ENCODE measurements at places on chromosomes 2 and 18.

- peak; percentile 13 for DNase-seq
These were observed 31.2 kb downstream of the SMAD2 start for GRCh38 chr18:47899107-47899840.

GRCh38 chr2:170886386-170886785 is 42.7 kb upstream of the GORASP2 start:
- no peak for DNase-seq

DNA sequence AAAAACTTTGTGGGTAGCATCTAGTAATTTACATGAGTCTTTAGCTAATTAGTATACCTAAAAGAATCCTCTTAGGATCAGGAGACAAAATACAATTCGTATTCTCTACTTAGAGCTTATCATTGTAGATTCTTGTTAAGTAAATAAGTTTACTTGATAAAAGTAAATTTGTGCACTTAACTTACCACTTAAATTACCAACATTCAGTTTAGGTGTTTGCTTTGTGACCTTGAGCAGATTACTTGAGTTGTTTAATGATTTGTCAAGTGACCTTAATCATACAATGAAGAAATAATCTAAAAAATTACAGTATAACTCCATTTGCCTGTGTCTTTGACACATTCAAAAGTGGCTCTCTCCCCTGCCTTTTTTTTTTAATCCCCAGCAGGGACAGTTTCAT is 67.2 kb upstream of the UBXN4 start:
- no peak for DNase-seq

DNA sequence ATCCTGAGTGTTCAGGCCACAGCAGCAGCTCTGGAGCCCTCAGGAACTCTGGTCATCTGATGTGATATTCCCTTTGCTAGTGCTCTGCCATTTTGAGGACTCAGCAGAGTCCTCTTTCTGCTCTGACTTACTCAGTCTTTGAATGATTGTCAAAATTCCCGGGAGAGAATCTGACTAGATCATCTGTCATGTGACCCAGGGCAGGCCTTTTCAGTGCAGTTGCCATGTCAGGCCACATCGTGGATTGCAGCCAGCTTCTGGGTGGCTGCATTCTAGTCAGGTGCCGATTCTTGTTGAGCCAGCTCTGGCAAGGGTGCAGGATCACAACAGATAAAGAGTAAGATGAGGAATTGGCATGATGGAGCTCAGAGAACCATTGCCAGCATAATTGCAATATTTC is 795.6 kb downstream of the CPS1 start:
- peak; percentile 53 for DNase-seq

DNA sequence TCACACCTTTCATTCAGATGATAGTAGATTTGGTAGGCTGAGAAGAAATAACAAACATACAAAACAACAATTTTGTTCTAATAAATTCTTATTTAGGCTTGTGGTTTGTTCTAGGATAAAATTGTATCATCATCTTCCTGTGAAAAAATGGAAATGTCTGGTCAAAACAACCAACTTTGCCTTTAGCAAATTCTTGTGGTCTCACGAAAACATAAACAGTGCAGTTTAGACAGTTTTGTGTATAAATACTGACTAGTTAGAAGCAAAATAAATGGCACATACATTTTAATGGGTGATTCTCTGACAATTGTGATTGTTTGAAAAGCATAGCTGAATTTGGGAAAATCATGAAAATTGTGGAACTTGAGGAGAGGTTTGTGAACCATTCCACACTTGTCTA is 180.1 kb downstream of the TDRD15 start:
- DNase-seq, result no peak

DNA sequence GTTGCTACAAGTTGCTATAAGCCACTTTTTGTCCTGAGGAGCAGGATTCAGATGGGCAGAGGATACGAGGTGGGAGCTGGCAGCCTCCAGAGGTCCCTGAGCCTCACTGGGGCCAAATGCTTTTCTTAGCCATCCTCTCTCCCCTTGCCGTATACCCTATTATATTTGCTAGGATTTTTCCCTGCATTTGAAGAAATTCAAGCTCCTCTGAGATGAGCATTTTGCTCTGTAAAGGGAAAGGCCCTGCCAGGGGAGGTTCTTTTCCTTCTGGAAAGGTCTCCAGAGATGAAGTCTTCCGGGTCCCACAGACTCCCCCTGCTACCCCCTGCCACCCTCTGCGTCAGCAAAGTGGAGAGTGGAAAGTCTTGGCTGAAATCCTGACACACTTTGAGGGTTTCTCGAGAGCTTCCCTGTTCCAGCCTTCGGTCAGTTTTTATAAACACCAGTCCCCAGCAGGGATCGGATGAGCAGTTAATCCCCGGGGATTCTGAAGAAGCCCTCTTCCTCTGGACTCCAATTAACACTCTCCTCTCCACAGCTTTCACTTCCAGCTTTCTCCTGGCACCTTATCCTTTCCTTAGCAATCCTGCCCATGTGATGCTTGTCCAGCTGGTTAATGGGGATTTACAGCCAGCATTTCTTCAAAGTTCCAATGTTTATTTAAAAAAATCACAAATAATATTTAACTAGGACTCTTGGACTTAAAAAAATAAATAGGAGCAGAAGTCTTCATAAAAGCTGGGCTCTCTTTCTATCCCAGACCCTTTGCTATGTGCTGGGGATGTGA is 13.1 kb downstream of the CYRIA start:
- DNase-seq, result no peak

DNA sequence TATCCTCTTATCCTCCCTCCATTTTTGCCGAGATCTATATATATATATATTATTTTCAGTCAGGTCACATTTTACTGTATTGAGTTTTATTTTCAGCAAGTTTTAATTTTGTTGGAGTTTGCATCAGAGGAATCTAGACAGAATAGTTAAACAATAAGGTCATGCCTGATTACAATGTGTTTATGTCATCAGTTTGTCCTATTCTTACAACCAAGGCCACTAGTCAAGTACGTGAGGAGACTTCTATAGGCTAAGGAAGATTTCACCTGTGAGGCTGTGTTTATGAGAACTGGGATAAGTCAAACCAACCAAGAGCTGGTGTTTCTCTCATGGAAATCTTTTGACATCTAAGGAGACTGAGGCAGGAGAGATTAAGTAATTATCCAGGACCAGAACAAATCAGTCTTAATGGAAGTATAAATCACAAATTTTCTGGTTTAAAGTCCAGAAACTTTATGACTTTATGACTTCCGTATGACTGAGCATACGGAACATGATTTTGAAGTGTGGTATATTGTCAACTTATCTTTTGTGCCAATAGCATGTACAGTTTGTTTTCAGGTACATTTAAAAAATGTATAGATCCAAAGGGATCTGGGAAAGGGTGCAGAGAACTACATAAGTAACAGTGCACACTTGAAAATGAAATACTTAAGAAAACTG is 100.0 kb upstream of the DTNA start:
- DNase-seq, result no peak

GRCh38 chr2:145601361-145601925 is 1081.5 kb upstream of the ZEB2 start:
- DNase-seq, result no peak

DNA sequence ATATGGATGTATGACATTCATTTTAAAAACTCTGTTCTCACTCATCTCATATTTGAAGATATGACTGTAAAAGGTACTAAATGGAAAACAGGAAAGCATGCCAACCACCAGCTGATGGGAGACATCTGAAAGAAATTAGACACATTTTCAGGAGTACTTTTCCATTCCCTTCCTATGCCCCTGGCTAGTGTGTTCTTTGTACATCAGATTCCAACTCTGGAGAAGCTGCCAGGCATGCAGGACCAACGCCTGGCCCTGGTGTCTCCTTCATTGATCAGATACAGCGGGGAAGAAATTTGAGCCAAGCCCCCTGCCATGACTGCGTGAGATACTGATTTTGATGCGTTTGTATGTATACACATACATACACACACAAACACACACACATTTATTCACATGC is 599.0 kb upstream of the SYT4 start:
- no peak for DNase-seq

DNA sequence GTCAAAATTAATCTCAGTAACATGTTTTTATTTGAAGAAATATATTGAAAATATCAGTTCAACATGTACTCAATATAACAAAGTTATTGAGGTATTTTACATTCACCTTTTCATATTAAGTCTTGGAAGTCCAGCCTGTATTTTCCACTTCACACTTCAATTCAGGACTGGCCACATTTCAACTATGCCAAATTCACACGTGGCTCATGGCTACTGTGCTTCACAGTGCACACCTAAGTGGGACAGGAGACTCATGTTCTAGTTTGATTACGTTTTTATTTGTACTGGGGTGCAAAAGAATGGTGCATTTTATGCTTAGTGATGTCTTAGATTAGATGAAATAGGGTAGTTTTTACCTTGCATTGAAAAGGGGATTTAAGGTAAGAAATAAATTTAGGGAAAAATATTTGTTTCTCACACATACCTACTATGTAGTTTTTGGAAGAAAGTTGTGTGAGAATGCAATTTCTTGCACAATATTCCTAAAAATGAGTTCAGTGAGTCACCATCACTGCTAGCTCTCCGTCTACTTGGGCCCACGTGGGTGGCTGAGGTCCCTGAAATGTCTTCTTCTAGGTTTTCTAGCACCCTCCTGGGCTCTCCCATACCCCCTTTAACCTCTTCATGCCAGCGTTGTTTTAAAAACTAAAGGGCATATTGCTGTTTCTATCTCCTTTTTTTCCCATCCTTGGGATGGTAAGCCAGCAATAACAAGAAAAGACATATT is 87.0 kb downstream of the ST6GAL2 start:
- DNase-seq, result no peak

DNA sequence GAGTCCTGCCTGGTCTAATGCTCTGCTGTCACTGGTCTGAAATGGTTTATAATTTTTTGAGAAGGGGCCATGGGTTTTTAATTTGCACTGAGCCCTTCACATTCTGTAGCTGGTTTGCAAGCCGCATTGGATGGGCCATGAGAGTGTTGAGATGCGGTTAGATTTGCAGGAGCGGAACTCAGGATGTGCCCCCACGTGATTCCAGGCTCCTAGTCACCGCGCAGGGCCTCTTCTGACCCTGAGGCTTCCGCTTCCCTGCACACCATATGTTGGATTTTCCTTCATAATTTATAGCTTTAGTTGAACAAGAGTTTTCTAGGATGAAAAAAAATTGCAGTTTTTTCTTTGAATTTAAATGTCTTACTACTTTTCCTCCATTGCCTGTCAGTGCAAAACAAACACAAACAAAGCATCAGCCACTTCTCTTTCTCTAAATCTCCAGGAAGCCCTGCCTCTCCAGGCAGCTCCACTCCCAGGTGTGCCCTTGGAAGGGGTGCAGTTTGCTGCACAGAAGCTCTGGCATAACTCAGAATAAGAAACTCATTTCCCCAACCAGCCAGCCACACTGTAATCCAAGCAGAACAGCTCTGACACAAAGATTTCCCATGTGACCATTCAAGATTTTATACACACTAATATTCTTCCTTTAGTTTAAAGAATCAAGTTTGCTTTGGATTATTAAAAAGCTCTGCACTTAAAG is 18.4 kb upstream of the TPO start:
- DNase-seq, result no peak

DNA sequence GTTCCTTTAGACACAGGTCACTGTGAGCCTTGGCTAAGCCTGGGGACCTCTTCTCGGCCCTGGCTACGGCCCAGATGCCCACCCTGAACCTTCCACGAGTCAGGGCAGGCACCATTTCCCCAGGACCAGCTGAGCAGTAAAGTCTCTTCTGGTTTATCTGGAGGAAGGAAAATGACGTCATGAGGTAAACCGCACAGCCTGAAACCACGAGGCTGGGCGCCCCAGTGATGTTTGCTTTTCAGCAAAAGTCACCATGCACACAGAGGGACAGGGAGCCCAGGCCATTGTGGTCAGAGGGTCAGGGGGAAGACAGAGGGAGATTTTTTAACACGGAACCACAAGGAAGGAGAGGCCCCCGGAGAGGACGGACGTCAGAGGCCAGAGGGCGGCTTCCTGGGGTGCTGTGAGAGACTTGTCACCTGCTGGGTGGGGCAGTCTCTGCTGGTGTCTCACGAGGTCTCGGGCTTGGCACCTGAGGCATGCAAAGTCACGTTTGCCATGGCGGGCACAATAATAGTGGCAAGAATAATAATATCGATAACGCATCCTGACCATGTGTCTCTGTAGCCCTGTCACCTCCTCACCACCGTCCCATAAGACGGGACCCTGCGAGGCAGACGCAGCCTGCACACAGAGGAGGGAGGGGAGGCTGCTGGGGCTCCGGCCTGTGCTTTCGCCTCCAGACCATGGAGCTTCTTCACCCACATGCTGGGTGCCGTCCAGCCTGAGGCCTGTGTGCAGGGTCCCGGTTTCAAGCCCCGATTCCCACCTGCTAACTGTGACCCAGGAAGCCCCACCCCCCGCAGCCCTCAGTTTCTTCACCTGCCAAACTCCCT is 33.2 kb upstream of the FOSL2 start:
- DNase-seq, result no peak

DNA sequence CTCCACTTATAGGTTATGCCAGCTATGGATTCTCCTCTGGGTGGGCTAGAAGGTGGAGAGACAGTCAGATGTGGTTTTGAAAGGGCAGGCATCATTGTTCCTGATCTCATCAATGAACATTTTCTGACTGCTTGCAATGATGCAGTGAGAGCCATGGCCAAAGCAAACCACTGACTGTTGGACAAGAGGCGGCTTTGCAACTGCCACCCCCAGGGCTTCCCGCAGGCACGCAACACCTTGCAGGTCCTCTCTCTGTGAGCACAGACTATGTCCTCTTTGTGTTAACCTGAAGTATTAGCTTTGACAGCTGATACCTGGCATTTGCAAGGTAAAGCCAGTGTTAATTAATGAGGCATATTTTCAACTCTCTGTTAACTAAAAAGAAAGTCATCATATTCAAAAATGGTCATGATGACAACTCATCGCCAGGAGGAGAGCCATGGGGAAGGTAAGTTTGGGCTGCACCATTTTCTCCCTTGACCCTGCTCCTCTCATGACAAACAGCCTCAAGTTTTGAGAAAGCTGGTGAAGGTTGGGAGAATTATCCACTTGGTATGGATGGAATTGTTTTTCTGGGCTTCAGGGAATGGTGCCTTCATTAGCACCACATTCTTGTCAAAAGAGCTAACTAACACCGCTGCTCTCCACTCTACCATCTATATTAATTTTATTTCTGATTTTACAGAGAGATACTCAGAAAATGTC is 14.9 kb upstream of the FAM124B start:
- DNase-seq, result no peak

DNA sequence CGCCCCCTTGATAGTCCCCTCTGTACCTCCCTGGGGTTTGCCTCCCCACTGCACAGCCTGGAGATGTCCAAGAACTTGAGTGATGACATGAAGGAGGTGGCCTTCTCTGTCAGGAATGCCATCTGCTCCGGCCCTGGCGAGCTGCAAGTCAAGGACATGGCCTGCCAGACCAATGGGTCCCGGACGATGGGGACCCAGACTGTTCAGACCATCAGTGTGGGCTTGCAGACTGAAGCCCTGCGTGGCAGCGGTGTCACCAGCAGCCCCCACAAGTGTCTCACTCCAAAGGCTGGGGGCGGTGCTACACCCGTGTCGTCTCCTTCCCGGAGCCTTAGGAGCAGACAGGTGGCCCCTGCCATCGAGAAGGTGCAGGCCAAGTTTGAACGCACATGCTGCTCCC is 119.9 kb downstream of the MTCL1 start:
- no peak for DNase-seq

- no peak for DNase-seq
These were observed 654.3 kb downstream of the LRRTM4 start for GRCh38 chr2:76867854-76868253.
